Cerebellar nuclear complex (tissue), 1 donor: ENCODE measurements at places on chromosomes 16 and 17.

- no peak for DNase-seq
Measured at GRCh38 chr17:68435876-68436842, 21.1 kb downstream of the WIPI1 start.

DNA sequence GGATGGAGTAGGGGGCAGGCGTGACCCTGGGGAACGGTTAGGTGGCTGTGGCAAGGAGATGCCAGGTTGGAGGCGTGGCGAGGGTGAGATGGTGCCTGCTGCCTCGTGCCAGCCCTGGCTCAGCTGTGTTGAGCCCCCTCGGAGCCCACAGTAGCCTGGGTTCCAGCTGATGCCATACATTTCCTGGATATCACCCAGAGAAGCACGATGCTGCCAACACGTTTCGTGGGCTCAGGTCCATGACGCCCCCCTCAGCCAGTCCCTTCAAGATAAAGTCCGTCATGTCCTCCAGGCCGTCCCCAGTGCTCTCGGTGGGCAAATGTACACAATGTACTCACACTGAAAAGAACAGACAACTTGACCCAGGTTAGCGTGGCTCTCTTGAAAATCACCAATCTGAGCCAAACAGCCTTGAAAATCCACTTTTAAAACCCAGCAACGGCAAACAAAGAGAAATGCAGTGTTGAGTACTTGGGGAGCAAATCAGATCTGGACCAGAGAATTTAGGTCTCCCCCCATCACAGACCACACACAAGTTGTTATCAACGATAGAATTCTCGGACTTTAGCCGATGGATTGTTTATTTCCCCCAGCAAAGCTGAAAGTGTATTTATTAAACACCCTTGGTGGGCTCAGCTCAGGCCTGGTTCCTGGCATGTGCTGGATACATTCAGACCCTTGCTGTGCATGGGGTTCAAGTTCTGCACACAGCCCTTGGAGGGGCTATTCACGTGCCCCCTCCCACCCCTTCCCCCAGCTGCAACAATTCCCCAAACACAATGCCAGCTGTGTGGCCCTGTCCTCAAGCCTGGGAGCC is 102.8 kb upstream of the PLCG2 start:
- no peak for DNase-seq

DNA sequence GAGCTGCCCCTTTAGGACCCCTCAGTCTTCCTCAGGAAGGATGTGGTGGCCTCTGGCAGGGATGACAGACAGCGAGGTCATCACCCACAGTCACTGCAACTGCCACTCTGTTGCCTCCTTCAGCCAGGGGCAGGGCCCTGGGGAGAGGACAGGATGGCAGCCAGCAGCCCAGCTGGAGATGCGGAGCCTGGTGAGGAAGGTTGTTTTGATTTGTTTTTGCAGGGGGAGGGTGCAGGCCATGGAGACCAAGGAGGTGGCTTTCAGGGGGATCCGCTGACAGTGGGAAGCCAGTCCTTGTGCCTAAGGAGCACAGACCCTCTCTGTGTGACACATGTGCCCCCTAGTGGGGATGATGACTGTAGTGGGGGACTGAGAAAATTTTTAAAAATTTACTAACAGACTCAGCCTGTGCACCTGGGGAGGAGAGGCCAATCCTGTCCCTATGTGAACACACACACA is 7.4 kb downstream of the PRCD start:
- no peak for DNase-seq

GRCh38 chr17:81381632-81382577 is 13.4 kb upstream of the BAHCC1 start:
- no peak for DNase-seq

GRCh38 chr17:13030056-13030455 is 12.2 kb upstream of the ELAC2 start:
- no peak for DNase-seq

- DNase-seq: no peak
Measured at GRCh38 chr17:68612209-68612922, 11.2 kb upstream of the FAM20A start.

DNA sequence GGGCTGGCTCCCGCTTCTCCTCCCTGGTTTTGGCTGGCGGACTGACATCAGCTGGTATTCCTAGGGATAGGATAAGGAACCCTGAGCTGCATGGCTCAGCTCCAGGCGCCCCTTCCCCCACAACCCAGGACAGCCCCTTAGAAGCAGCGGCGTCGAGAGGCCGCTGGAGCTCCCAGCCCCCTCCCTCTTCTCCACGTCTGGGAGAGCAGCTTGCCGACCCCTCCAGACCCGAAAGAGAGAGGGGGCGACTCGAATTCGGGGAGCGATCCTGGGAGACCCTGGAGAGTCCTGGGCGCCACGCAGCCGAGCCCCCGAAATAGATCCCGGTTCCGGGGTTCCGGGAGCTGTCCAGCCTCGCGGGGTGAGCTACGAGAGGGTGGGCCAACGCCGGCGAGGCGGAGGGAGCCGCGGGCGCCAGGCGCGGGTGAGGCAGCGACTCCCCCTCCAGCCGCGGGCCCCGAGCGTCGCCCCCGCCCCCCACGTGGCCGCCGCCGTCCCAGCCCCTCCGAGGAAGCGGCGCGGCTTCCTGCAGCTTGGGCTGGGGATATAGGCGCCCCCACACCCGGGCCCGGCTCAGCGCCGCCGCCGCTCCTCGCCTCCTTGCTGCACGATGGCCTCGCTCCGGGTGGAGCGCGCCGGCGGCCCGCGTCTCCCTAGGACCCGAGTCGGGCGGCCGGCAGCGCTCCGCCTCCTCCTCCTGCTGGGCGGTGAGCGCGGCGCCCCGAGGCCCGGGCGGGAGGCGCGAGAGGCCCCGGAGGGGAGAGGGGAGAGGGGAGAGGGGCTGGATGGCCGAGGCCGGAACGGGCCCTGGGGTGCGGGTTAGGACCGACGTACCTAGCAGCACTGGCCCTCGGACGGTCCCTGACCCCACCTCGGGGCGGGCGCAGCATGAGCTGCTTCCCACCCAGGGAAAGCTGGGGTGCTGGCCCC is at the start of gene RAMP2:
Gene RAMP2 (plus strand): TSS at position 576 of the 930 bp plus-strand sequence. CDS start 35 bp downstream, at position 611.
- DNase-seq: no peak

DNA sequence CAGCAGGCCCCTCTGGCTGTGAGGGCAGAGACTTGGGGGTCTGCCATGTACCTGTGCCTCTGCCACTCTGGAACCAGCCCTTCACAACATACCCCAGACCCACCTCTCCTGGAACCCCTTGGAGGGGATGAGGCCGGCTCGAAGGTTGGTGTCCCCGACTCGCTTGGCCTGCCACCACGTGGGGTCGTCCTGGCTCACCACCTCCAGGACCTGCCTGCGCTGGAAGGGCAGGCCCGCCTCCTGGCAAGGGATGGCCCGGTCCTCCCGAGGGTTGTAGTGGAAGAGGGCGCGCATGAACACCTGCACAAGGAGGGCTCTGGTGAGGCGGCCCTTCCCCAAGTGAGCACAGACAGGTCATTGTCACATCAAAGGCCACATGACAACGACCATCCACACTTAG is 12.2 kb downstream of the MPP3 start:
- no peak for DNase-seq

GRCh38 chr17:68860941-68861340 is 94.3 kb downstream of the ABCA8 start:
- DNase-seq: no peak

- no peak for DNase-seq
Measured at GRCh38 chr17:47674499-47674898, 19.5 kb upstream of the TBKBP1 start.

DNA sequence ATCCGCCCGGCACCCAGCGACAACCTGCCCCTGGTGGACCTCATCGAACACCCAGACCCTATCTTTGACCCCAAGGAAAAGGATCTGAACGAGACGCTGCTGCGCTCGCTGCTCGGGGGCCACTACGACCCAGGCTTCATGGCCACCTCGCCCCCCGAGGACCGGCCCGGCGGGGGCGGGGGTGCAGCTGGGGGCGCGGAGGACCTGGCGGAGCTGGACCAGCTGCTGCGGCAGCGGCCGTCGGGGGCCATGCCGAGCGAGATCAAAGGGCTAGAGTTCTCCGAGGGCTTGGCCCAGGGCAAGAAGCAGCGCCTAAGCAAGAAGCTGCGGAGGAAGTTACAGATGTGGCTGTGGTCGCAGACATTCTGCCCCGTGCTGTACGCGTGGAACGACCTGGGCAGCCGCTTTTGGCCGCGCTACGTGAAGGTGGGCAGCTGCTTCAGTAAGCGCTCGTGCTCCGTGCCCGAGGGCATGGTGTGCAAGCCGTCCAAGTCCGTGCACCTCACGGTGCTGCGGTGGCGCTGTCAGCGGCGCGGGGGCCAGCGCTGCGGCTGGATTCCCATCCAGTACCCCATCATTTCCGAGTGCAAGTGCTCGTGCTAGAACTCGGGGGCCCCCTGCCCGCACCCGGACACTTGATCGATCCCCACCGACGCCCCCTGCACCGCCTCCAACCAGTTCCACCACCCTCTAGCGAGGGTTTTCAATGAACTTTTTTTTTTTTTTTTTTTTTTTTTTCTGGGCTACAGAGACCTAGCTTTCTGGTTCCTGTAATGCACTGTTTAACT is 1.0 kb downstream of the NOG start:
- no peak for DNase-seq

DNA sequence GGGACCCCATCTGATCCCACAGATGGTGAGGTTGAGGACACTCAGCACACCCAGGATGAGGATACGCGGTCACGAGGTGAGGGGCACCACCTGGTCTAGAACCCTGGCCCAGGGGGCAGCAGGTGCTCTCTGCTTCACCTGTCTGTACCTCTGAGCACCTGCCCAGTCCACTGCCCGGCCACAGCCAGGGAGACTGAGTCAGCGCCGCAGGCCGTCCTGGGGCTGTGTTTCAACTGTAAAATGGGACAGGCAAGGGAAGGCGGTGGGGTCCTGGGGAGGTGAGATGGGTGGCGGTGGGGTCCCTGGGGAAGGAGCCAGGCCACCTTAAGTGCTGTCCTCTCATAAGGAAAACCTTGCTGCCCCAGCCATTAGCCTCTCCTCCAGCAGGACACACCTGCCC is 60.4 kb downstream of the ENGASE start:
- no peak for DNase-seq

DNA sequence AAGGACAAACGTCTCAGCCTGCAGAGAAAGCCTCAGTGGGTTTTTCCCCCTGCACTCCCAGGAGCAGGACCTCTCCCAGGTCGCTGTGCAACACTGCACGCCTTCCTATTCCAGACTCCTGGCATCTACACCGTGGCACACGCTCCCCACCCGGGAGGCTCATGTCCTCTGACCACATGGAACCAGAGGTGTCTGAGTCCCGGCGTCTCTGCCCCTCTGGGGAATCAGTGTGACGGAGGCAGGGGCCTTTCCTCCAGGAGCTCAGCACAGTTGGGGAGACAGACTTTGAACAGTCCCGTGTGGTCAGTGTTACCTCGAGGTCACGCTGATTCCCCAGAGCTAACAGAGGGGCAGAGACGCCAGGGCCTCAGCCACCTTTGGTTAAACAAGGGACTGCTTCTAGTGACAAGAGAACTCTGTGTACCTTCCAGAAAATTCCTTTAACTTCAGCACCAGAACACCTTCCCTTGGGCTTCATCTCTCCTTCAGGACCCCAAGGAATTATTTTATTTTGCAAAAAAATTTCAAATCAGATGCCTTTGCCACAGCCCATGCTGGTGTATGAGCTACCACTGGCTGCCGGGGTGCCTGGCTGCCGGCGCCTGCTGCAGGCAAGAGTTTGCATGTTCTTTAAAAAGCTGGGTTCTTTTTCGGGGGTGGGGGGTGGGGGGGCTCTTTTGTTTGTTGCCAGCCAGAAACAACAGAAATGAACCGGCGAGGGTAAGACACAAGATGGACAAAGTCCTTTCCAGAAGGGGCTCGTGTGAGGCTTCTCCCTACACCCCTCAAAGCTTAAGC is 6.6 kb downstream of the CANT1 start:
- no peak for DNase-seq

GRCh38 chr16:2205967-2206313 is 686 bp downstream of the MLST8 start:
- DNase-seq: no peak

GRCh38 chr16:18983565-18984434 is at the start of gene TMC7:
TSS of gene TMC7 (plus strand) at chr16:18983934. CDS start at chr16:18984064, 130 bp downstream.
- DNase-seq: no peak

- DNase-seq: no peak
Measured at GRCh38 chr17:66950886-66951604, 13.5 kb upstream of the CACNG4 start.

DNA sequence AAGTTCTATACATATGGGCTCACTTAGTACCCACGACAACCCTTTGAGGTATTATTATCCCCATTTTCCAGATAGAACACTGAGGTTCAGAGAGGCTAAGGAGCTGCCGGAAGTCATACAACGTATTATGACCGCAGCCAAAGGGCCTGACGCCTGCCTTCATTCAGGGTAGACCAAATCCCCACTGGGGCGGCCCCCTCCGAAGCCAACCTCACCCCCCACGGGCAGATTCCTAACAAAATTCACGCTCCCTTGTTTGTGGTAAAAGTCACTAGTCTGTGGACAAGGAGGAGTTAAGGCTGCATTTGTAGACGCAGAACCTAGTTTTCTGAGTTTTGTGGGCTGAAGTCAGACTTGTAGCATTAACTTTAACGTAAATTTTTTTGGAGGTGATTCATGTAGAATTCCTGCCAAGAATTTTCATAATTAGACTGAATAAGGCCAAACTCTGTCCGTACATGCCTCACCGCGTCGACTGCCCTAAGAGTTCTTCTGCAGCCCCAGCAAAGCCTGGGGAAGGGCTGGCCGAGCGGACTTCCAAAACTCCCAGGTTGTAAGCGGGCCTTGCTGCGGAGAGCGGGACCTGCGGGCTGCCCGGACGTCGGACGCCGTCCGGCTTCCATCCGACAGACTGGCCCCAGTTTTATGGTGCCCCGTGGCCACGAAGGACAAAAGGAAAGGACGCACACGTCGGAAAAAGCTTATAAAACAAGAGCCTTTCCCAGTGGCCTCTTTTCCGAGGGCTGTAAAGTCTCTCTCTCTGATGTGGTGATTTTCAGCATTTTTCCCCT is 75.7 kb downstream of the NXN start:
- DNase-seq: no peak

- DNase-seq: no peak
Measured at GRCh38 chr16:55411231-55411630, 67.8 kb upstream of the MMP2 start.

- no peak for DNase-seq
Measured at GRCh38 chr16:57191056-57191571, 5.0 kb downstream of the RSPRY1 start.

DNA sequence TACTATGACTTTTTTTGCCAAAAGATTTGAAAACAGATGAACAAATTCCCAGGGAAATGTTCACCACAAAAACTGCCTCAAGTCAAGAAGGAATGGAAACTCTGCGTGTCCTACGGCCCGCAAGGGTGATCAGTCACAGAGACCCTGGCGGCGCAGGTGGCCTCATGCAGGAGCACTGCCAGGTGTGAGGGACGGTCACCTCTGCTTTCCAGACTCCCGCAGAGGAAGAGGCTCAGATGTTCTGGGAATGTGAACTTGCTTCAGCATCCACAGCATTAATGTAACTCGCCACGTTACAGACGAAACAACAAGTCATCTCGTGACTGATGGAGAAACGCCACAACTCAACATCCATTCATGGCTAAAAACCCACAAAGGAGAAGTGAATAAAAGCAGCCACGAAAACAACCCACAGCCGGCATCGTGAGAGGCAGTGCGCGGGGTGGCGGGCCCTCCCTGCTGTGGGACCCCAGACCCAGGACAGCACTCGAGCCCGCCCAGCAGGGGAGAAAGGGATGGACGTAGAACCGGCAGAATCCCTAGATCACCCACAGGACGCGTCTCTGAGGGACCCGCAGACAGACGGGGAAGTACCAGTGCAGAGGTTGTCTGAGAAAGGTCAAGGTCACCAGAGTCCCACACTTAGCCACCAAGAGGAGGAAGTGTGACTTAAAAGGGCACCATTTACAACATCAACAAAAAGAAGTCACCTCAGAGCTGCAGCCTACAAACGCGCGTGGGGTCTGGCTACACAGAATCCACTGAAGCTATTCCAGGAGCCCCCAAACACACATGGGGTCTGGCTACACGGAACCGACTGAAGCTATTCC is 76.9 kb upstream of the GNG13 start:
- no peak for DNase-seq
